ENCODE measurements at places on chromosomes 3 and 15.
A peak's percentile ranks its signal among the peaks of the same experiment; 100 is the strongest.

DNA sequence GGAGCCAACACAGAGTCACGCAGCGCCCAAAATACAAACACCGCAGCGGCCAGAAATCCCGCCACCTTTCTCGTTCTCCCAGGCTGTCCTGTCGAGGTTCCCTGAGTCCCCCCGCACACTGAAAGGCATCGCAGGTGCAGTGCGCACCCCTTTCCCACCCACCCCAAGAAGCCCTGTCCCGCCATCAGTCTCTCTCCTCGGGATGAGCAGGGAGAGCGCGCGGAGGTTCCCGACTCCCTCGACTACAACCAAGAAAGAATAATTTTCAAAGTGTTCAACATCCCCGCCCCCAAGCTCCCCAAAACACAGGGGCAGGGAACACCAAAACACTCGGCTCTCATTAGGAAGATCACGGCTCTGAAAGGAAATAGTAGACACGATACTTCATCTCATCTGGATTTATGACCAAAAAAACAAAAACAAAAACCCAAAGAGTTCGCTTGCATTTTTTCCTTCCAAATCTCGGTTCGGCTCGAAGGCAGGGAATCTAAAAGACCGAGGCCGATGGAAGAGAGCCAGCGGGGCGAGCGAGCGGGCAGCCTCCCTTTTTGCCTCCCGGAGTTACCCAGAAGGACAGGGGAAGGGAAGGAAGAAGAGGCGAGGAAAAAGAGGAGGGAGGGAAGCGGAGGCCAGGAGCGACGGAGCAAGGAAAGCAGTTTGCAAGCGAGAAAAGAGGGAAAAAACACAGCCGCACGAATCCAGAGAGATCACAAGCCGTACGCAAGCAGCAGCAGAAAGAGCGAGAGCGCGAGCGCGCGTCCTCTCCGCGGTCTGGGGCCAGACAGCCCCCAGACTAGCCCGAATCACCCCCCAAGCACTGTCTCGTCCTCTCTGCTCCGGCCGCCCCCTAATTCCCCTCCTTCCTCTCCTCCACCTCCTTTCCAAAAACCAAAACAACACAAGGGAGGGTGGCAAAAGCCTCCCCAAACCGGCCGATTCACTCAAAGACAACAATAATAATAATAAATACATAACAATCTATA lies 808 bp downstream of the BCL6 start:
- peak; percentile 33 for DNase-seq

DNA sequence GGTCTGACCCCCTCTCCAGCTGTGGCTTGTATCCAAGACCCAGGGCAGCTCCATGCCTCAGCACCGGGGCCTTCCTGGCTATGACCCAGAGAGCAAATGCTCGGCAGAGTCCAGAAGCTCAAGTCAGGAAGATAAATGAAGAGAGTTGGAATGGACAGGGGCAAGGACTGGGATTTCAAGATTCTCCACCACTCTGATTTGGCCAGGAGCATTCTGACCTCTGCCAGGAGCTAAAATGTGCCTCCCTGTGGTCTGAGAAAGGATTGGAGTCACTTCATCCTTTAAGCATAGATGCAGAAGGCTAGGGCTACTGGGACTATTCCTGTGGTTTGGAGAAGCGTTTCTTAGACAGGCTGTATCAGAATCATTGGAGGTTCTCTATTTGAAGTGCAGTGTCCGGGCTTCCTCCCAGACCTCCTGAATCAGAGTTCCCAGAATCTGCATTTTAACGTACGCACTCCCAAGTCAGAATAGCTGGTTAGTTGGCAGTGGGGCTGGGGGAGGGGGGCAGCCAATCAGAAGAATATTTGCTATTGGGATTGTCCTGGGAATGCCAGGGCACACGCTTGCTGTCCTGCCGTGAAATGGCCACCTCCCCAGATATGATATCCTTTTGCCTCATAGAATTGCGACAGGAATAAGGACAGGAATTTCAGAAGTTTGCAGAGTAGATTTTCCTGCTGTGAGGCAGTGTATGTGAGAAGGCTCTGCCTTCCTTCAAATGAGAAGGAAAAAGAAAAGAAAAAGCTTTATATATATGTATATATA lies 57.4 kb downstream of the HRH1 start:
- no peak for DNase-seq

GRCh38 chr3:141854599-141854998 lies 21.8 kb upstream of the ATP1B3 start:
- no peak for DNase-seq

DNA sequence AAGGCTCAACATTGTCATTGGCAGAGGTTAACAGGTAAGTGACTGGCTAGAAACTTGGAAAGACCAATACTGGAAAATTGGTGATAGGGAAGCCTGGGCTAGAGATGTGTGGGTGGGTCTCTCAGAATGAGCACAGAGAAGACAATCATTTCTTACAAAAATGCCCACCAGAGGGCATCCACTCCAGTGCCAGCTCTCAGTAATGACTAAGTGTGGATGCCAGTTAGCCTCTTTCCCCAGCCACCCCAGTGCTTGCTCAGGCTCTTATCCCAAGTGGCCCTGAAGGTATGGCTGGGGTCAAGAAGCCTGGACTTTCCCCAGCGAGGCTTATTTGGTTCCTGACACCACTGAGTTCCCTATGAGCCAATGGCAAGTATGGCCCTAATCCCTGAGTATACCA lies 115.9 kb upstream of the ST8SIA2 start:
- DNase-seq = no peak

GRCh38 chr3:41277790-41278465 lies 78.6 kb downstream of the CTNNB1 start:
- no peak for DNase-seq

- DNase-seq = no peak
Observed at GRCh38 chr3:142243134-142243533, 17.7 kb upstream of the GK5 start.

DNA sequence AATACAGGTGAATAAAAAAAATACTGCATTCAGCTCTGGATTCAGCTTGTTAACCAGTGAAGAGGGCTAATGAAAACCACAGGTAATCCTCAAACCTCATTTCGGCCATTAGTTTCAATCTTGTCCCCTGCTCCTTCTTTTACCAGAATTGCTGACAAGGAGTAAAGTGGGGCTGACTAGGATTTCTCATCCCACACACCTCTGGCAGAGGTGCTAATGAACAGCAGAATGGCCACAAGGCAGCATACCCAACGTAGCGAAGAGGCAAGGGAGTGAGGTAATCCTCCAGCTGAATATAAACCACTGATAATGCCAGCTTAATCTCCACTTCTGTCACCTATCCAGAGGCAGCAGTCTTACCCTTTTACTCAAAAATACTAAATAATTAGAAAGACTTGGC lies 248.8 kb upstream of the CDIN1 start:
- no peak for DNase-seq

DNA sequence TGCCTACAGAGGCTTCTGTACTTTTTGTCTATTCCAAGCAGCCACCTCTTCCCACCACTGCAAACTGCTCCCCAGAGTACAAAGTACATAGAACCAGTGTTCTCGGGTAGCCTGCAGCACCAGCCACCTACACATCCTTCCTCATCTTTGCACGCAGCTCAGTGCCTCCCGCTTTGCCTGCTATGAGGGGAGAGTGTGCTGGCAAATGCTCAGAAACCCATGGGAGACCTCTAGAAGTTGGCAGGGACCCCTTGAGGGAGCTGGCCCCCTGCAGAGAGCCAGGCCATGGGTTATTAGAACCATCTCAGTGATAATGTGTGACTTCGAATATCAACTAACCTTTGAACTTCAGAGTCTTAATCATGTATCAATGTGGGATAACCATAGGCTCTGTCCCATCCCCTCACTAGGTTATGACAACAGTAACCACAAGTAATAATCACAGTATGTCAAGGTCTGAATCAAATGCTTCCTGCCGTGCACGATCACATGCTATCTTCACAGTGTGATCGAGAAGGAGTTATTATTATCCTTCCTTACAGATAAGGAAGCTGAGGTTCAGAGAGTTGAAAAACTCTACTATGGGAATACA lies 22.8 kb upstream of the SMAD3 start:
- DNase-seq = no peak

DNA sequence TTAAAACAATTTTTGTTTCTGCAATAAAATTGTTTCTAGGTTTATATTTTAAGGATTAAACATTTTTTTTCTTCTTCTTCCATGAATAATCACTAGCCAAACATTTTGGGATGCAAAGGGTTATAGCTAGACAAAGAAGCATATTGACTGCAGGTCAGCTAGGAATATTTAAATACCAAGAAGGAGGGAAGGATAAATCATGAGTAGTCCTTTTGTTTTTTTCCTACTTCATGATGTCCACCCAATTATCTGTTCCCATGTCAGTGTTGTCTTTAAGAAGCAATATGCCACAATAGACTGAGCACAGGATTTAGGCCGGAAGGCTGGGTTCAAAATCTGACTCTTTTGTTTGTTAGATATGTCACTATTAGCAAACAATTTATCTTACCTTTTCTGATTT lies 82.1 kb downstream of the VPS8 start:
- DNase-seq = no peak

DNA sequence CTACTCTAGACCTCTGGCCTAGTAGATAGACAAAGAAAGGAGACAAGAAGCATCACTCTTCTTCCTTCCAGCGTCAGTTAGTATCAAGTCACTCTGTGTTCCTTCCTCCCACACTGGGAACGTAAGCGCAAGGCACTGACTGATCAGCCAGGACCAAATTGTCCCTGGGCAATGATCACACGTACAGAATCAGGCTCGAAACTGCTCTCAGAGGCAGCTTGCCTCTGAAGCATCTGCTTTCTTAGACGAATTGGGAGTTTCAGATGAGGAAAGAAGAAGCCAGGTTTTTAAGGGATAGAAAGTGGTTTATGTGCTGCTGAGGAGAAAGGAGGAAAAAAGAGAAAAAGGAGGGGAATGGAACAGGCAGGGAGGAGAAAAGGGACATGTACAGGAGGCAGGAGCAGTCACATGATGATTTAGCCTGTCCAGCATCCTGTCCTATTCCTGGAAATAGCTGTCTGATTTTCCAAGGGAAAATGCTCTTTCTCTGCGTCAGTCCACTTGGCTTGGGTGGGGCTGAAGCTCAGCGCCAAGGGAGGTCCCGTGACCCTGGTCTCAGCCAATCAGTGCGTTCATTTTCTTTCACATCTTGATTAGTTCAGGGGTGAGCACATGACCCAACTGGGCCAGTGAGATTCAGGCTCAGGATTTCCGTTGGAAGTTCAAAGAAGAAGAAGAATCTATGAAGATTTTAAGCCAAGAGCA lies 102.0 kb upstream of the PRICKLE2 start:
- DNase-seq = no peak

- DNase-seq = no peak
Observed at GRCh38 chr15:40037721-40038120, 1.3 kb downstream of the SRP14 start.

GRCh38 chr3:129461022-129461421 lies 21.0 kb downstream of the IFT122 start:
- DNase-seq = no peak

GRCh38 chr3:196215493-196216020 lies 777 bp upstream of the SLC51A start:
- DNase-seq = no peak

- DNase-seq = no peak
Observed at GRCh38 chr3:14281053-14281452, 102.4 kb downstream of the LSM3 start.

DNA sequence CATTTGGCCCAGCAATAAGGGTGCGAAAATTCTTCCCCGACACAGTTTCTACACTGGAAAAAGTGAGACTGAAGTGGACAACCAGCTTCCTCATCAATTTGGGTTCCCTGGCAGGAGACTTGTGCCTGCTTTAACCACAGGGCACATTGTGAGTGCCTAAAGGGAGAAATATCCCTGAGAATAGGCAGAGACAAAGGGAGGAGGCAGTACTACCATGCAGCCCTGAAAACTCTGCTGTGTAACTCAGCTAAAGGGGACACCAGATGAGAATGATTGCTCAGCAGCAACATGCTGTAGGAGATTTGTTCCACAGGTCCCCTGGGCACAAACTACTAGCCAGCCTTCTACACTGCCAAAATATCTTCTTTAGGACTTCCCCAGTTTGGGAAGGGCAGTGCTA lies 15.6 kb upstream of the KPNA4 start:
- no peak for DNase-seq

- no peak for DNase-seq
Observed at GRCh38 chr15:87681104-87681503, 575.4 kb downstream of the NTRK3 start.

- DNase-seq = no peak
Observed at GRCh38 chr15:68578980-68579935, at the start of gene CORO2B. Gene CORO2B (plus strand): TSS chr15:68578993. CDS start chr15:68579263, 270 bp downstream.

- DNase-seq = no peak
Observed at GRCh38 chr15:78437107-78437761, 782 bp upstream of the IREB2 start.

- DNase-seq = no peak
Observed at GRCh38 chr3:189776149-189776824, 145.1 kb downstream of the TP63 start.

DNA sequence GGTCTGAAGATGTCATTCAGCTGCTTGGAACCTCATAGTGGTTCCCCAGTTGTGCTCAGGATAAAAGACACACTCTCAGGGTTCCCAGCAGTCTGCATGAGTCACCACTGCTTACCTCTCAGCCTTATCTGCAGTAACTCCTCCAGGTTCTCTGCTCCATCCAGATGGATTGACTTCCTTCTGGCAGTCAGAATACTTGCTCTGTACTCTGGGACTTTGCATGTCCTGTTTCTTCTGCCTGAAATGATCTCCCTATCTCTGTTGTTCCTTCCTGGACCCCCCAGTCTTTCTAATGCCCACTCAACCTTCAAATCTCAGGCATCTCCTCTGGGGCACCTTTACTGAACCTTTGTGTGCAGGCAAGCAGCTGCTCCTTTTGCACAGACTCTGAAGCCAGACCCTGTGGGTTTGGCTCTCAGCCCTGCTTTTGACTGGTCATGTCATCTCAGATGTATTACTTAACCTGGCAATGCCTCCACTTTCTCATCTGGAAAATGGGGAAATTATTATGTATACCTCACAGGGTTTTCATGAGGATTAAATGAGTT lies 38.4 kb downstream of the ITPR1 start:
- no peak for DNase-seq

- DNase-seq = no peak
Observed at GRCh38 chr15:39777496-39777895, 5.1 kb downstream of the FSIP1 start.

- DNase-seq = no peak
Observed at GRCh38 chr3:49914906-49915305, 11.2 kb upstream of the MST1R start.

- no peak for DNase-seq
Observed at GRCh38 chr15:28881170-28881569, 4.6 kb upstream of the APBA2 start.

GRCh38 chr3:67215690-67216089 lies 217.6 kb downstream of the KBTBD8 start:
- DNase-seq = no peak

DNA sequence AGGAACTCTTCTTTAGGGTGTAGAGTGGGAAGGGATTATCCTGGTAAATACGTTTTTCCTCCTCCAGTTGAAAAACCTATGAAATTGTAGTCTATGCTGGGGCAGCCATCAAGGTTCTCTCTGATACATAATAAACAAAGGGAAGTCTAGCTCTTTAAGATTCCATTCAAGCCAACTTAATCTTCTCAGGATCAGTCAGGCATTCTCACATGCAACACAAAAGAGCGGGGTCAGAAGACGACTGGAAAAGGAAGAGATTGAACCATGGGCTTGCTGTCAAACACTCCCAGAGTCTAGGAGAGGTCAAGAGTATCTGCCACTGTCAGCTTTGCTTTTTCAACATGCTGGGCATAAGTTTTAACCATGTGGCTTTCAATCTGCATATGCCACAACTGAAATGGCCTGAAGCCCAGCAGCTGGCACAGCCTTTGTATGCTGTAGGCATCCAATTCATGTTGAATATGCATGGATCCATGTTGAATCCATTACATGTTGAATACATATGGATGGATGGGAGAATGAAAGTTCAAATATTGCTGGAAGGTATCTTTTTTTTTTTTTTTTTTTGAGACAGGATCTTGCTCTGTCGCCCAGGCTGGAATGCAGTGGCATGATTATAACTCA lies 8.5 kb downstream of the TRAT1 start:
- no peak for DNase-seq
